ENCODE measurements at places on chromosomes 5 and 9.

- no peak for DNase-seq
These were observed 91.3 kb downstream of the DOCK2 start for GRCh38 chr5:169728418-169728817.

GRCh38 chr5:36079200-36079781 lies 12.6 kb upstream of the UGT3A2 start:
- peak; percentile 39 for DNase-seq

GRCh38 chr5:159503236-159503635 lies 172.9 kb upstream of the IL12B start:
- no peak for DNase-seq

DNA sequence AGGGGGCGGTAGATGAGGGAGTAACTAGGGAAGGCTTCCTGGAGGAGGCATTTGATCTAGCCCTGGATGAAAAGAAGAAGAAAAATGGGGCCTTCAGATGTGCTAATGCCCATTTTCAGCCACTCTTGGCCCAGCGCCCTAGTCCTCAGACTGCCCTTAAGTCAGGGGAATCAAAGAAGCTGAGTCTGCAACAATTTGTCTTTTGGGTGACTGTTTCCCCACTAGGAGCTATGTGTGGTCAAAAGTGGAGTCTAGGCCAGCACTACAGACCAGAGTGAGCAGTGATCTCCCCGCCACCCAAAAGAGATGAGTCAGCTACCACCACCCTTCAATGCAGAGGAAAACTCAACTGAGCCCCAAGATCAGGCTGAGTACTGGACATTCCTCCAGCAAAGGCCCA lies 542.1 kb downstream of the BNC2 start:
- DNase-seq = no peak

- DNase-seq = no peak
These were observed 73.6 kb downstream of the C9orf153 start for GRCh38 chr9:86185872-86186271.

DNA sequence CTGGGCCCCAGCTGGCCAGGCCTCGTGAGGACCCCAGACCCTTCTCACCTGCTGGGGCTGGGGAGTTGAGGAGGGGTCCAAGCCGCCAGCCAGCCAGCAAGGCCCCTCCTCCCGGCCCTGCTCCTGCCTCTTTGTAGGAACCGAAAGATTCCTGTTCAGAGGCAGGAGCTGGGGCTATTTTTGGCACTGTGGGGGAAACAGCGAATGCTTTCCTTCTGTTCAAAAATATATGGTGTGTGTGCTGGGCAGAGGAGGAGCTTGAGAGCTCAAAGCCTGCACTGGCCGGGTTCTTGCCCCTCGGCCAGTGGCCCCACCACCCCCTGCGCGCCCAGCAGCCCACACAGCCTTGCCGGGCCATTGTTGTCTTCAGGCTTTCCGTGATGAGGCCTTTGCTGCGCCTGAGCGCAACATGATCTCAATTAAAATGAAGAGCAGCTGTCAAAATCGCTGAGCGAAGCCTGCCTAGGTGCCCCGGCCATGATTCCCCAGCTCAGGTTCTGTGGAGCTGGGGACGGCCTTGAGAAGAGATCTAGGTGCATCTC lies 13.4 kb downstream of the NCS1 start:
- no peak for DNase-seq

DNA sequence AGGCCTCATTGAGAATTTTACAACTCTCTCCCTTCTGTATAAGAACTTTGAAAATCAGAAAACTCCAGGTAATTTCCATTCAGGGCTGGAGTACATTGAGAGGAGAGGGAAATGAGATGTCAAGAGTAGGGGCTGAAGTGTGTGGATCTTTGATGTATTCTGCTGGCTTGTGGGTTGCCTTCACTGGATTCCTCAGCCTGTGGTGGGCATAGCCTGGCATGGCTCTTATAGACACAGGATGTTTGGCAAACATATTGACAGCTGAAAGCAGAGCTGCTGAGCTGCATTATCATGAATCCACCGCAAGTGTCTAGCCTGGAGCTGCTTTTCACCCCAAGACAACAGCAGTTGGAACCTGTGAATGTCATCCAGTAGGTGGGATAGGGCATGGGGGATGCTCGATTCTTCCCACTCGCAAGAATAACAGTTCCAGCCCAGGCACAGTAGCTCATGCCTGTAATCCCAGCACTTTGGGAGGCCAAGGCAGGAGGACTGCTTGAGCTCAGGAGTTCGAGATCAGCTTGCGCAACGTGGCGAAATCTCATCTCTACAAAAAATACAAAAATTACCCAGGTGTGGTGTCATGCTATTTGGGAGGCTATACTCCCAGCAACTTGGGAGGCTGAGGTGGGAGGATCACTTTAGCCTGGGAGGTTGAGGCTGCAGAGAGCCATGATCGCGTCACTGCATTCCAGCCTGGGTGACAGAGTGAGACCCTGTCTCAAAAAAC lies 36.0 kb upstream of the TTC23L start:
- no peak for DNase-seq

DNA sequence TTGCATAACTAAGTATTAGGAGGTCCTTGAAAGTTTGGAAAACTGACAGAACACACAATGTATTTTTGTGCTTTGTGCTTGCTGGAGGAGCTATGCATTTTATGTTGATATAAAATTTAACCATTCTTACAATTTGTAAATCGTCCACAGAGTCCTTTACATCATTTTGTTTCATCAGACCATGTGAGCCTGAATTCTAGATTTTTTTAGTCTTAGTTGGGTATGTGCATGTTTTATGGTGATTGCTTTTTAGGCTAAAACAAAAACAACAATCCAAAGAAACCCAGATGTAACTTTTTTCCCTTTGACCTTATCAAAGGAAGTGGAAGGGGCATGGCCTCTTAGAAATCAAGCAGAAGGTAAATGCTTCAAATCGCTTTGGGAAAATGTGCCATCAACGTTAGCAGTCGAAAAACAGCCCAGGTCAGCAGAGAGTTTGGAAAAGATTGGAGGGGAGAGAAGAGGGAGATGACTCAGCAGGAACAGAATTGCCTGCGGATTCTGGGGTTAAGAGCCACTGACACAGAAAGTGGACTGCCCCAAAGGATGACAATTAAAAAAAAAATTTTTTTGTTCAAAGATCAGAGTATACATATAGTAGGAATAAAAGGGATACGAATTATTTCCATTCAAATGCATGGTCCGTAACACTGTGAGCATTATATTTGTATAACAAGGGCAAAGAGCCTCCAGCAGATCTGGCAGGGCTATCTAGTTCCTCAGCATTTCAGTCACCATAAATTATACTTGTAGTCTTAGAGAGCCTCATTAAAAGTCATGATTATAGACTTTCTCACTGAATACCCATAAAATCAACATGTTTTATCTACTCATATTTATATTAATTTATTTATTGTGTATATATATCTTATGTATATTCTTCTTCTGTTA lies 253.5 kb upstream of the HAPLN1 start:
- DNase-seq = peak; percentile 18

DNA sequence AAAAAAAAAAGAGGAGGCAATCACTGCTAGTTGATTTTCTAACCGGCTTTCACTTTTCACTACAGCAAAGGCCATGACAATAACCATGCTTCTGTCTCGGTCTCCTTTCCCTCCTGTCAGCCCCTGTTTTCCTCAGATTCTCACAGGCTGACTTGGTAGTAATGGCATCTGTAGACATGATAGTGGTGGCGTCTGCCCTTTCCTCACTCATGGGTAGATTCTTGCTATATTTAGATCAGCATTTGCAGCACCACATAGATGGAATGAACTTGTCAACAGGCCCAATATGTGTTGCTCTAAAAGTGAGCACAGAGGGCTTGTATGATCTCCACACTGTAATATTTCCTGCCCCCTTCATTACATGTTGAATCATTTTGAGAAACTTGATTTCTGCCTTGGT lies 120.3 kb upstream of the FTMT start:
- no peak for DNase-seq

DNA sequence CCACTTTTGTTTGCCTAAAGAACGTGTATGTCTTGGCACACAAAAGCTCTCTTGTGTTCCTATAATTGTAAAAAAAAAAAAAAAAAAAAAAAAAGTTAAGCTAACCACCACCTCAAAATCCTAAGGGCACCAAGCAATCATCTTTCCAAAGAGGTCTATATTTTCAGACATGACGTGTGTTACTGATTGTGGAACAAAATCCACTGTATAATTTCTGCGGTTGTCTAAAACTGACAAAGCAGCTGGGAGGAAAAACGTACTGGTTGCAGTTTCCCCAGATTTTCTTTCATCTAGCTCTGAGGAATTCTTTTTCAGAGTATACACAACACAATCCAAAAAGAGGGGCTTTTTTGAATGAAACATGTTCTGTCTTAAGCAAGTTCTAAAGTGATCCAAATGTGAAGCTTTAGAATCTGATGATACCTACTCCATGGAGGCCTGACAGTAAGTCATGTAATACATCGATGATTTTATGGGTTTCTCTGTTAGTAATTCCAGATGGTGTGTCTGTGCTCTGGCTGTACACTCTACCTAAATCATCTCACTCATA lies 375.6 kb upstream of the NUDT12 start:
- DNase-seq = no peak

DNA sequence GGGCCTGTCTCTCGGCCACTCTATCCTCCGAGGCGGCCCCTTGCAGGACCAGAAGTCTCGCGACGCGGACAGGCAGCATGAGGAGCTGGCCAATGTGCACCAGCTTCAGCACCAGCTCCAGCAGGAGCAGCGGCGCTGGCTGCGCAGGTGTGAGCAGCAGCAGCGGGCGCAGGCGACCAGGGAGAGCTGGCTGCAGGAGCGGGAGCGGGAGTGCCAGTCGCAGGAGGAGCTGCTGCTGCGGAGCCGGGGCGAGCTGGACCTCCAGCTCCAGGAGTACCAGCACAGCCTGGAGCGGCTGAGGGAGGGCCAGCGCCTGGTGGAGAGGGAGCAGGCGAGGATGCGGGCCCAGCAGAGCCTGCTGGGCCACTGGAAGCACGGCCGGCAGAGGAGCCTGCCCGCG lies 283.5 kb downstream of the ARHGEF28 start:
- no peak for DNase-seq

- DNase-seq = no peak
These were observed 25.9 kb upstream of the KCNIP1 start for GRCh38 chr5:170477906-170478305.

GRCh38 chr9:124214116-124214515 lies 43.6 kb upstream of the NEK6 start:
- DNase-seq = no peak

GRCh38 chr5:74179701-74180100 lies 460.8 kb downstream of the ENC1 start:
- DNase-seq = no peak

DNA sequence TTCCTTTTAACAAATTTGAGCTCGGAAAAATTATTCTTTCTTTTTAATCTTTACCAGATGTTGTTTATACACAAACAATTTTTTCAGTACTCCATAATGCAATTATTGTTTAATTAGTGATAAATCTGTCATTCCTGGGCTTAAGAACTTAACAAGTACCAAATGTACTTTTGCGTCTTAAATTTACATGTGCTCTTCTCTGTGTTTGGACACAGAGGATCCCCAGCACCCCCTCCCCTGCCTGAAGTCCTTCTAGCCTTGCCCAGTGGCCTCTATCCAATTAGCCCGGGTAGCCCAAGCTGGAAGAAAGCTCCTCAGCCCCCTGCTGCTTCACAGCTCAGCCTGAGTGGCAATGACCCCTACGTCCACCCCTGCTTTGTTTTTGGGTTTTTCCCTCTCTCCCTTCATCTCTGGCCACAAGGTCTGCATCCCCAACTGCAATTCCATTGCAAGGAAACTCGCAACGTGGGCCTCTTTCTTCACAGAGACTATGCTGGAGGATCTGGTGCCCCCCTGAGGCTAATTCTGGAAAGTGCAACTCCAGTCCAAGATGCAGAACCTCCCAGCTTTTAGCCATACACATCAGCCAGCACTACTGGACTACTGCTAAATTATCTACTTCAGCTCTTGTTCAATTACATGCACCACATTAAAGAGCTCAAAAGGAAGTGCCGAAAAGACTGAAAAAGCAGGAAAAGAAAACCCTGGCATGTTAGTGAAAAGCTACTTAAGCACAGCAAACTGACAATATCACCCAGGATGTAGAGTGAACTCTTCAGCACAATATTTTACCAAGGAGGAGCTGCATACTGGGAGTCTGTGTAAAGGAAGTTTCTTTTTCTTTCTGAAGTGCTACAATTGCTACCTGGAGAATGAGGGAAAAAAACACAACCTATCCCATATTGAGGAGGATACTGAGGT lies 186.2 kb downstream of the FANCC start:
- peak; percentile 46 for DNase-seq
